ENCODE measurements at places on chromosomes 11 and 22.

DNA sequence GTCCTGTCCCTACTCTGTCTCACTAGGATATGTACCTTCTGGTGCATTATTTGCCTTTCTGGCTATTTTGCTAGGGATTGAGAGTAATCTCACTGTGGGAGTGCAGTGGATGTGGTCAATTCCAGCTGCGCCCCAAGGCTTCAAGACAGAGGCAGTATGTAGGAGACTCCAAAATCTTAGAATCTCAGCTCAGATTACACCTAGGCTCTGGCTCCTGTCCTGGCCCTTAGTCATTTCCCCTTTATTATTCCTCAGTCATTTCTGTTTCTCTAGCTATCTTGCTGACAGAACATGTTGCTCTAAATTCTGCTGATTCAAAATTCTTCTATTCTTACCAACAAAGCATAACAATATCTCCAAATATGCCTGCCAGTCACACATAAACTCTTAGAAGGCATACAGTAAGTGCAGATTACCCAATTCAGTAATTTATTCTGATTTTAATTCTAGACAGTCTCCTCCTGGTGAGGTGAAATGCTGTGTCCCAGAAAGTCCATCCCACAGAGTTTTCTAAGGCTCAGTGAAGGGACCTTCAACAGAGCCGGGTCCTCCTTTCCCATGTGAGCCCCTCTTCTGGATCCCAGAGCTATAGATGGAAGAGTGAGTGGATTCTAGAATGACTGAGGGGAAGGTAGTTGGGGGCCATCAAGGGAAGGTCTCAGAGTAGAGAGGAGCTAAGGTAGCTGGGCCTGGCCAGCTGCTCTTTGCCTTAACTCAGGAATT, 24.3 kb upstream of the GLYATL1 start:
- DNase-seq, result no peak

- no peak for DNase-seq
These were observed 2.5 kb upstream of the RAPSN start for GRCh38 chr11:47451436-47451835.

DNA sequence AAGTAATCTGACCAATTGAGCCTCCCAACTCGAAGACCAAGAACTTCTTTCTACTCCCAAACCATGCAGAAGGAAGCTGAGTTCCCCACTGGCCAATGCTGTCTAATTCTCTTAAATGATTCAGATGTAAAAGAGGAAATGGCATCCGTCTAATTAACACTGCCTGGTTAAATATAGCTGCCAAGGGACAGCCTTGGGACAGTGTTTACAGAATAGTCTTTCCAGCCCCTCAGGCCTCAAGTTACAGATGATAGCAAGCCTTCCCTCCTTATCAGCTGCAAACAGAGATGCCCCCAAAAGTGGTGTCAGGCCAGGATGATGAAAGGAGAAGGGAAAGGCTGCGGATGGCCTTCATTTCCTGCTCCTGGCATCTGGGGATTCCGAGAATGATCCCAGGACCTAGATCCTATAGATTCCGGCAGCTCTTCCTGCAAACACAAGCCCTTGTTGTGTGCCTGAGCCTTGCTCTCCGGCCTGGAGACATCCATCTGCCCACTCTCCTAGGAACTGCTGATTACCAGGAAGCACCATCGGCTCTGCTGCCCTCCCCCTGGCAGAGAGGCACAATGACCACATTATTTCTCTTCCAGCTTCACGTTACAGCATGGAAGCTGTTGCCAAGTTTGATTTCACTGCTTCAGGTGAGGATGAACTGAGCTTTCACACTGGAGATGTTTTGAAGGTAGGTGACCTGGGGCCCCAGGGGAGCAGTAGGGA, 13.5 kb upstream of the TMA7B start:
- peak; percentile 85 for DNase-seq

GRCh38 chr22:43993072-43993760, 30.9 kb upstream of the PARVB start:
- DNase-seq, result peak; percentile 46

DNA sequence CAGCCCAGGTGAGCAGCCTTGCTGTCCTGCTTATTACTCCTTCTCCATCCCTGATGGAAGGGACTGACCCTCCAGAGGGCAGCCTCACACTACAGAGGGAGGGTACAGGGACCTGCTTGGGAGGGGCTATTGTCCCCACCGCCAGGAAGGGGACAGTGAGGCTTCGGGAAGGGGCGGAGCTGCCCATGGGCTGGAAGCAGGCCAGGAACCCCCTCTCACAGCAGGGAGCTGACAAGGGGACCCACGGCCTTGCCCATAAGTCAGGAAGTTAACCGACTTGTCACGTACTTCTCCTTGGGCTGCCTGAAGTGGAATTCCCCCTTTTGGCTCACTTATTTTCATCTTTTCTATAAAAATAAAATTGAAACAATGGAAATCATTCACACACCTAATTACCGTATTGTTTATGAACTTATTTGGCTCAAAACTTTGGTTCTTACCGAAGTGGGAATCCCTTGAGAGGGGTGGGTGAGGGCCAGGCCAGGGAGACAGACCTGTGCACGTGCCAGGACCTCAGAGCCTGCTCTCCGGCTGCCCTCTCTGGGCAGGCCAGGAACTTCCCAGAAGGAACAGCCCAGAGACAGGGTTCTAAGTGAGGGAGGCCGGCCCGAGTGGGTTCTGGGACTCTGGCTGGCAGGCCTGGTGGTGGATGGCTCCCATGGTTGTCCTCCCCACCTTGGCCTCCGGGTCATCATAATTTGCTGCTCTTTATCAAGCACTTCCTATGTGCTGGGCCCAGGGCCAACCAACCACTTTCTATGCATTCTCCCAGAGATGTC, 5.8 kb downstream of the MGAT3 start:
- DNase-seq, result no peak

DNA sequence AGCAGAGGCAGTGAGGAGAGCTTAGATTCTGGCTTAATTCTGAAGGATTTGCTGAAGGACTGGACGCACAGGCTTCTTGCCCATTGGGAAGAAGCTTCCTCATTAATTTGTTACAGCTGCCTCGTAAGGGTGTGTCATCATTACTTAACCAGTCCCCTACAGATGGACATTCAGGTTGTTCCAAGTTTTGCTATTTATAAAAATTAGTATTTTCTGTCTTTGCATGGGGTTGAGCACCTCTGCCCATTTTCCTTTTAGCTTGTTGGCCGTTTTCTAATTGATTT, 38.1 kb downstream of the CAPN1 start:
- DNase-seq, result no peak

- peak; percentile 51 for DNase-seq
These were observed 27.9 kb upstream of the ABCC8 start for GRCh38 chr11:17504330-17505107.

DNA sequence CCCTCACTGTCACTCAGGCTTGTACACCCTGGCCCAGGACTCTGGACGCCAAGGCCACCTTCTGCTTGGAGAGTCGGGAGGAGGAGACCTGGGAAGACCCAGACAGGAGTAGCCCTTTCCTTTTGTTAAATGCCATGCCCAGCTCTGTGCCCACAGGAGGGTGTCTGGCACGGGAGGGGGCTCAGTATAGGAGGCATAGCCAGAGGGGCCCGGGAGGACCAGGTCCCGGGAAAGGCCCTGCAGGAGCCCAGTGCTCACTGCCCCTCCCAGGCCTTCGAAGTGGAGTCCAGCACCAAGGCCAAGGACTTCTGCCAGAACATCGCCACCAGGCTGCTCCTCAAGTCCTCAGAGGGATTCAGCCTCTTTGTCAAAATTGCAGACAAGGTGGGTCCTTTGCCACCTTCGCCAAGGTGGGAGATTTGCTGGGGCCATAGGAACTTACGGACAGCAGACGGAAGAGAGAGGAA, 79.0 kb downstream of the MYO7A start:
- no peak for DNase-seq

DNA sequence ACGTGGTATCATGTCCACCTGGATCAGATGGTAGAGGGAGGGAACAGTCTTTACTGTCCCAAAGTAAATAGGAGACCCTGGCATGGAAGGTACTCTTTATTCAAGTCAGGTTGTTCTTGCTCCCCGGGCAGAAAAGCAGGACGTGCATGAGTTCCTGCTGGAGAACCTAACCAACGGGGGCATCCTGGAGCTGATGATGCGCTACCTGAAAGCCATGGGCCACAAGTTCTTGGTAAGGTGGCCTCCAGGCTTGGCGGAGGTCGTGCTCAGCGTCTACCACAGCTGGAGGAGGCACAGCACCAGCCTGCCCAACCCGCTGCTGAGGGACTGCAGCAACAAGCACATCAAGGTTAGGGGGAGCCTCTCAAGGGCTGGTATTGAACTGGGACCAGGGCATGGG, 48.7 kb downstream of the CABIN1 start:
- DNase-seq, result no peak

GRCh38 chr11:15692739-15693138, 578.0 kb downstream of the INSC start:
- DNase-seq, result no peak

GRCh38 chr11:85946221-85946620, 91.0 kb downstream of the CCDC83 start:
- no peak for DNase-seq

DNA sequence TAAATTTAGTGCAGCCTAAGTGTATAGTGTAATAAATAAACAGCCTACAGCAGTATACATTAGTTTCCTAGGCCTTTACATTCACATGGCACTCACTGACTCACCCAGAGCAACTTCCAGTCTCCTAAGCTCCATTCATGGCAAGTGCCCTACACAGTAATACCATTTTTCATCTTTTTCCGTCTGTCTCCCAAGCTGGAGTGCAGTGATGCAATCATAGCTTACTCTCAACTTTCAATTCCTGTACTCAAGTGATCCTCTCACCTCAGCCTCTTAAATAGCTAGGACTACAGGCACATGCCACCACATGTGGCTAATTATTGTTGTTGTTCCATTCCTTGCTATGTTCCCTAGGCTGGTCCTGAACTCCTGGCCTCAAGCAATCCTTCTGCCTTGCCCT, 54.4 kb downstream of the FCHSD2 start:
- no peak for DNase-seq

- DNase-seq, result no peak
These were observed 79.3 kb upstream of the DRD2 start for GRCh38 chr11:113554526-113554925.

GRCh38 chr22:48710410-48710809, 1117.3 kb downstream of the BRD1 start:
- DNase-seq, result no peak

DNA sequence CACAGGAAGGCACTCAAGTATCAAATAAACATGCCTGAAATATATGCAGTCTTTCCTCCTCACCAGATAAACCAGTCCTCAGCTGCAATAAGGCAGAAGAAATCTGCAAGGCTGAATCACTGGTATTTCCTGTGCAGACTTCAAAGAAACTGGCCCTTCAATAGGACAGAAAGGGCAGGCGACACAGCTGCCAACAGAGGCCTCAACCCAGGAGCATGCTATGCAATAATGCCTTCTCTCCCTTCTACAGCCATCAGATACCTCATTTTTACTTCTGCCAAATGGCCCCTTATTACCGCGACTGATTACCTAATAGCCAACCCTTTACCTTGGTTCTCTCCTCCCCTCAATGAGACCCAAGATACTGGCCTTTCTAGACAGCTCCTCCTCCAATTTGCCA, 8.0 kb downstream of the NUMA1 start:
- DNase-seq, result no peak

GRCh38 chr22:42925598-42925997, 68.5 kb upstream of the ARFGAP3 start:
- DNase-seq, result no peak

DNA sequence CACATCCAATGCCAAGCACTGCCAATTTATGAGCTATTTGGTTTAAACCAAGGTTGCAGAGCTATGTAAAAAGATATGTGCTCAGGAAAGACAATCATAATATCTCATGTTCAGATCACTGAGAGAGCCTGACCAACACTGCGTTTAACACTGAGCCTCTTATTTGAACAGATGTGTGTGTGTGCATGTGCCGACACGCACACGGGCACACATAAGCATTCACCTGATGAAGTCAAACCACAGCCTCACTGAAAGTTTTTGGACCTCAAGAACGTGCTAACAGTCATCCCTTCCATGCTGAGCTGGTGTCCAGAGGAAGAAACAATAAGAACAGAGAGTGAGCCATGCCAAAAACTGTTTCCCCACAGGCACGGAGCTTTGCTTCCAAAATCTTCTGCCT, 23.4 kb downstream of the HPS4 start:
- no peak for DNase-seq

GRCh38 chr11:112968941-112969713, 7.9 kb downstream of the NCAM1 start:
- no peak for DNase-seq

DNA sequence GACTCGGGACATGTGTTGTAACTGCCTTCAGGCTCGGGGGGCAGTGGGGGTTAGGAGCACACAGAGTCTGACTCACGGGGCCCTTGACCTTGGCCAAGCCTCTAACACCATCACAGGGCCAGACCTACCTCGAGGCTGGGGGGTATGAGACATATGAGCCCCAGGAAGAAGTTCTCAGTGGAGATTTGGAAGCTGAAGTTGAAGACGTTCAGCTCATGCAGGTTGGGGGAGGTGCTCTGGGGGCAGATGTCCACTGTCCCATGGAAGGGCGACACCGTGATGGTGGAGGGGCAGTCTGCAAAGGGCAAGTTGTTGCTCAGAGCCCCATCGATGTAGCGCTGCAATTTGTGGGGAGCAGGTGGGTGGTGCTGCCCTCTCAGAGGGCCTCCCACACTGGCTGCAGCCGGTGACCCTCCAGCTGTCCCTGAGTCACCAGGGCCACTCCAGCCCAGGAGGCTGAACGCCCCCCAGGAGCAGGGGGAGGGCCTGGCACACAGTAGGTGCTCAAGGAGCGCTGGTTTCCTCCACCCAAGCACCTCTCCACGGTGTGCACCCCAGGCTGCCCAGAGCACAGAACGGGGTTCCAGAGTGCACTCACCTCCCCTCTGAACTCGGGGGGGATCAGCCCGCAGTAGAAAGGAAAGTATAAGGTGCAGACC, 2.5 kb downstream of the PNPLA5 start:
- DNase-seq, result no peak

DNA sequence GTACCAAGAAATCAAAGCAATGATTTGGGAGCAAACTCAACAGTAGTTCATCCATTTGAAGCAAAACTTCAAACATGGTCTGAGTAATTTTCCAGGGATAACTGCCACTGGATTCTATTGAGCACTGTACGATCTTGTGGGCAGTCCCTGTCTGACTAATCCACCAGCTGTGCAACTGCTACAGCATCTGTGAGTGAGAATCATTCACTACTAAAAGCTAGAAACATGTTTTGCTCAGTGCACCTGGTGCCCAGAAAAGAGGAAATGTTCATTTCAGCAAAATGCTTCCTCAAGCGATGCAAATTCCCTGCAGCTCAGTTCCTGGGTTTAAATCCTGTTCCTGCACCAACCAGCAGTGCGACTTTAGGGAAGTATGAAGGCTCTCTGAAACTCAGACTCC, 1077.9 kb downstream of the DLG2 start:
- DNase-seq, result no peak

- DNase-seq, result no peak
These were observed 14.7 kb downstream of the SCUBE2 start for GRCh38 chr11:9076661-9077060.

- DNase-seq, result peak; percentile 52
These were observed 593.7 kb downstream of the METTL15 start for GRCh38 chr11:28701760-28702449.

Measured in NCI-H2029 treated with DMSO at 0.1 percent for 48 hours (cell line).